ENCODE measurements at places on chromosomes 5 and 9.

DNA sequence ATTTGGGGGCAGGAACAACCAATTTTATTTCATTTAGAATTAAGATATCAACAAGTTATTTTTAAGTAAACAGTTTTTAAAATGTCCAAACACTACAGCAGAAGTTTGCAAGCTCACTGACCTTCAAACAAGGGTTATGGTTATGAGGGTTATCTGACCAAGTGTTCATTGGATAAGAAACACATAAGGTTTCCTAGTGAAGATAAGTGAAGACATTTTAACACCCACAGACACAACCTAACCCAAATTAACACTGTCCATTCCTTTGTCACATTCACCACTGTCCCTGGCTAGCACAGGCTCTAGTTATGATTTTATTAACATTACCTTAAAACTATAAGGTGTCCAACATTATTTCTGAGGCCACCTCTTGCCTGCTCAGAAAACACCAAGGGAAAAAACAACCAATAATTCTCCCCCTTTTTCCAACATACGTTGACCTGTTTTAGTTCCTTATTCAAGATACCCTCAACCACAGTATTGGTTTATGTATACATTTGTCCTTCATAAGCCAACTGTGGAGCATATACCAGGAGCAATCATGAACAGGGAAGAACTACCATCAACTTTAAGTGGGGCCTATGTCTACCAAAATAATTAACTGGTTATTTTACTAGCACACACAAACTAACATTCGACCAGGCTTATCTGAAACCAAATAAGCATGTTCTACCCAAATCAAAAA, 4.0 kb downstream of the ETF1 start:
- DNase-seq = no peak

DNA sequence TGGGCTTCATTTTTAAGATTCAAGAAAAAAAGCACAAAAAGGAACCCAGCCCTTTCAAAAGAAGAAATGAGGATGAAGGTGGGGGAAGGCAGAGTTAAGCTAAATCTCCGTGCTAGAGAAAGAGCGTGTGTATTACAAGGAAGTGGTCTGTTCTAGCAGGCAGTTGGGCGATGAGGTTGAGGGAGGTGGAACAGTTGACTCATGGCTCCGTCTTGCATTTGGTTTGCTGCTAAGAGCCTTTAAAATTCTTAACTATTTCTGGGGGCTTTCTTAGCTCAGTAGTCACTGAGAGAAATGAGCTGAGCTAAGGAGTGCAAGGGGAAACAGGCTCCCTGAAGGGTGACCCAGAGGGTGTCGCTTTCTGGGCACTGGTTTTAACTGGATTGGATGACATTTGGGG, 117.4 kb downstream of the GCNT1 start:
- peak; percentile 87 for DNase-seq

DNA sequence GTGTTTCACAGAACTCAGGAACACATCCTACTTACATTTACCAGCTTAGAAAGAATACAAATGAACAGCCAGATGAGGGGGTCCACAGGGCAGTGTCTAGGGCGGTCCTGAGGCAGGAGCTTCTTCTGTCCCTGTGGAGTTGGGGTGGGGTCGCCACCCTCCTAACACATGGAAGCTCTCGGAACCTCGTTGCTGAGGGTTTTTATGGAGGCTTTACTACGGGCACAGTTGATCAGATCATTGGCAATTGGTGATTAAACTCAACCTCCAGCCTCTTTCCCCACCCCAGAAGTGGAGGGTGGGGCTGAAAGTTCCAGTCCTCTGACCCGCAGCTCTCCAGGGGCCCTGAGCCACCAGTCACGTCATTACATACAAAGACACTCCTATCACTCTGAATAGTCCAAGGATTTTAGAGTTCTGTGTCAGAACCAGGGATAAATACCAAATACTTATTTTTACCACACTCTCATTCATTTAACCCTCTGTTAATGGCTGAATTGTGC, 156.9 kb downstream of the COL23A1 start:
- no peak for DNase-seq

- no peak for DNase-seq
Measured at GRCh38 chr5:172553903-172554302, 87.2 kb upstream of the NEURL1B start.

- no peak for DNase-seq
Measured at GRCh38 chr5:150836703-150837102, 9.6 kb upstream of the IRGM start.

DNA sequence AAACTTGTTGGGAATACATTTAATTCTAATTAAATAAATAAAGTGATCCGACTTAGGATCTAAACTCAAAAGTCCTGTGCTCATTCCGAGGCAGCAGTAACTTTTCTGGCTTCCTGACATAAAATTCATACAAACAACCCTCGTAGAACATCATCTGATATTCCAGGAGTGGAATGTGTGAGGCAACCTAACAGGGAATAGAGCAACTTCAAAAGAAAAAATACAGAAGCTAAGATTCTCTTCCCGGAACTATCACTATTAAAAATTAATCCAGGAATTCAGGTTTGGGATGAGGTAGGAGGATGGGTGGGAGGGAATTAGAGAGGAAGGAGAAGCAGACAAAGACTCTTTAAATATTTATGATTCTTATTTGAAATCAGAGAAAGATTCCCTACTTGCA, 32.9 kb upstream of the TRIO start:
- DNase-seq = peak; percentile 20

- DNase-seq = no peak
Measured at GRCh38 chr5:132456987-132457361, 33.6 kb downstream of the IRF1 start.

GRCh38 chr5:121029536-121030245, 565.6 kb downstream of the PRR16 start:
- peak; percentile 65 for DNase-seq

- DNase-seq = no peak
Measured at GRCh38 chr5:55518831-55519390, 15.9 kb downstream of the PLPP1 start.

DNA sequence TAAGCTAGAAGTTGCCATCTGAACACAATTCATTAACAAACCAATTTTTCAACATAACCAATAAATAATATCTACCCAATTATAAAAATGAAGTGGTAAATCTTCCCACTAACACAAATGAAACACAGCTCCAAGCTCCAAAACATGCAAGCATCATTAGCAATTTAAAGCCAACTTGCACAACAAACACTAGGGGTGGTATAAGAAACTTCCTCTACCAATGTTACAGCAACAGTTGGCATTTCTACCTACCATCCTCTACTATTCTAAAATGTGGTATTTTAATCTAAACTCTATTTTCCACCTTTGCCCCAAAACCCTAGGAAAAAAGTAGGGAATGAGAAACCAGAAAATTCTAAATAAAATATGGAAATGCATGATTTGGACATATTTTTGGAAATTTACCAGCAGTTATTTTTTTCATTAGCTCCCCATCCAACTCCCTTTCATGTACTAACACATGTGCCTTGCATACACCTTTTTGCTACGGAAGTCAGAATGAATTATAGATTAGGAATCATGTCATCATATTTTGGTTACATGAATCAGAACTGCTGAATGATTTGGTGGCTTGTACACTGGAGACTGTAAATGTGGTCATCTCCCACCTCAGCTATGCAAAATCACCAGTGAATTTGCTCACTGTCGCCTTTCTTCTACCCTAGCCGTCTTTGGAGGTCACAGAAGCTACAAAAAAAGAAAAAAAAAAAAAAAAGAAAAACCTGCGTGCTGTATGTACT, 4.1 kb downstream of the NR6A1 start:
- DNase-seq = no peak

- peak; percentile 88 for DNase-seq
Measured at GRCh38 chr9:115640887-115641286, 512.7 kb upstream of the PAPPA start.

- no peak for DNase-seq
Measured at GRCh38 chr5:90359073-90359920, 50.3 kb downstream of the CETN3 start.

- no peak for DNase-seq
Measured at GRCh38 chr5:963310-963672, 45.3 kb upstream of the NKD2 start.

DNA sequence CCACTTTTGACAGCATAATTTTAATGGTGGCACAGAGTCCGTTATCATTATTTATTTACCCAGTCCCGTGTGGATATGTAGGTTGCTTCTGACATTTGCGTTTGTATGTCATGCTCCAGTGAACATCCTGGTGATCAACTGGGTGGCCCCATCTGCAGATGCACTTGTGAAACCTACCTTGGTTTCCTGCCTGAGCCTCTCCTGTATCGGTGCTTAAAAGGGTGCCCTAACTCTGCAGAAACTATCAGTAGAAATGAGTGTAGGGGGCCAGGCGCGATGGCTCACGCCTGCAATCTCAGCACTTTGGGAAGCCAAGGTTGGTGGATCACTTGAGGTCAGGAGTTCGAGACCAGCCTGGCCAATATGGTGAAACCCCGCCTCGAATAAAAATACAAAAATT, 92.1 kb upstream of the IER5L start:
- no peak for DNase-seq

DNA sequence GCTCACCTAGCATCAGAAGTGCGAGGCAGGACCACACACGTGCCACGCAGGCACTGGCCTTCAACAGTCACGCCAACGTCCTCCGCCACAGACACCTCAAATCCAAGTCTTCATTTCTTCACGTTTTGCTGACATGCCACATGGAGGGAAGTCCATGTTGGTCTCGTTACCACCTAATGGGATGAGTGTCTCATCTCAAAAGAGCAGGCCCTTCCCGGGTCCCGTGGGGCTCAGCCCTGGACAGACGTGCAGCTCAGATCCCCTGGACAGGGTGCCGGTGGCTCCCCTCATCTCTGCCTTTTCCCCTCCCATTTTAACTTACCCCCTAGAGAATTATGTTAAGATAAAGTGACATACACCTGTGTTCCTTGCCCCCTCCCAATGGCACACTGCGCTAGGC, 76.8 kb downstream of the MRPL36 start:
- DNase-seq = no peak

DNA sequence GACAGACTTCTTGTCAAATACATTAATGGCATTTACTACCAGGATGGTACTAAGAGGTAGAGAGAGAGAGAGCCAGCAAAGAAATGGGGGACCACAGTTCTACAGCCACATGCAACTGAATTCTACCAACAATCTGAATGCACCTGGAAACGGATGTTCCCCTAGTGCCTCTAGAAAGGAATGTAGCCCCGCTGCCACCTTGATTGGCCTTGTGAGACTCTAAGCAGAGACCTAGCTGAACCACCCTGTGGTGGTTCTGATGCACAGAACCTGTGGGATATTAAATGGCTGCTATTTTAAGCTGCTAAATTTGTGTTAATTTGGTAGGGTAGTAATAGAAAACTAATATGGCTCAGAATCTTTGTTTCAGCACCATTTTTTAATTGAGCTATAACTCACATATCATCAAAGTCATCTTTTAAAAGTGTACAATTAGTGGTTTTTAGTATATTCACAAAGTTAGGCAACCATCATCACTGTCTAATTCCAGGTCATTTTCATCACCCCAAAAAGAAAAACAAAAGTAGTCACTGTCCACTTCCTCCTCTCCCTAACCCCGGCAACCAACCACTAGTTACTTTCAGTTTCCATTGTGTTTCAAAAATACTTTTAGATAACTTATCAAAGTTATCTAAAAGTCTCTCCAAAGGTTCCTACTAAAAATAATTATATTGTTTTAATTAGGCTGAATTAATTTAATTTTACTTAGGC, 51.7 kb downstream of the CPLANE1 start:
- no peak for DNase-seq

DNA sequence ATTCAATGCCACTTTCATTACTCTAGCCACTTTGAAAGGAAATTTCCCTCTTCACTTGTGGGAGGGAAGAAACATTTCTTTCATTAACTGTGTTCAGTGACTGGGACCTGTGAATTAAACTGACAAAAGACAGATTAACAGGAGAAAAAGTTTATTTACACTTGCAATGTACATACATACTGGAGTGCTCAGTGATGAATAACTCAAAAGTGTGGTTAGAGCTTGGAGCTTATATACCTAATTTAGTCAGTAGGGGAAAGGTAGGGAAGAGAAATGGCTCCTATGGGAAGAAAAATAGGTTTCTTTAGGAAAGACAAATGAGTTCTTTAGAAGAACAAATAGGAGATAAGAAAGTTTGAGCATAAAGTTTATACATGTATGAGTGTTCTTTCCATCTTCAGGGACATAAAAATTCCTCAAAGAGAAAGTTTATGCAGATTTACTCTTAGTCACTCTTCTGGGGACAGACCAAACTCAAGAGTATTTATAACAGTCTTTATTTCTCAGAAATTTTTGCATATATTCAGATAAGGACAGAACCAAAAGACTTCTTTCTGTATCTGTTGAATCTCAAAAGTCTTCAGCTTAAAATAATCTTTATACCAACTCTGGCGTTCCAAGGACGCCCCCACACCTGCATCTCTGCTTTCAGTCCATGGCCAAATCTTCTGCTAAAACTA, 120.0 kb upstream of the RAI14 start:
- DNase-seq = no peak

DNA sequence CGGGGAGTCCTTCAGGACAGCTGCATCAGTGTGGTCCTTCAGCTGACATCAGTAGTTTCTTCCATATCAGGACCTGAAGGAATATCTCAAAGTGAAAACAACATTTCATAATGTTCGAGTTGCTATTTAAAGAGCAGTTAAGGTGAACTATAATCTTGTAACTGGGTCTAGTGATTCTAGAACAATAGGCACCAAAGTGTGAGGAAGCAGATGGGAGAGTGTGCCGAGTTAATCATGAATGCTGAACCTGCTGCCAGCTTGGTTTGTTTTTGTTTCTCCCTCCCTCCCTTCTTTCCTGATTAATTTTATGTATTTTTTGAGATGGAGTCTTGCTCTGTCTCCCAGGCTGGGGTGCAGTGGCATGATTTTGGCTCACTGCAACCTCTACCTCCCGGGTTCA, 3.6 kb upstream of the PTGR1 start:
- DNase-seq = no peak

DNA sequence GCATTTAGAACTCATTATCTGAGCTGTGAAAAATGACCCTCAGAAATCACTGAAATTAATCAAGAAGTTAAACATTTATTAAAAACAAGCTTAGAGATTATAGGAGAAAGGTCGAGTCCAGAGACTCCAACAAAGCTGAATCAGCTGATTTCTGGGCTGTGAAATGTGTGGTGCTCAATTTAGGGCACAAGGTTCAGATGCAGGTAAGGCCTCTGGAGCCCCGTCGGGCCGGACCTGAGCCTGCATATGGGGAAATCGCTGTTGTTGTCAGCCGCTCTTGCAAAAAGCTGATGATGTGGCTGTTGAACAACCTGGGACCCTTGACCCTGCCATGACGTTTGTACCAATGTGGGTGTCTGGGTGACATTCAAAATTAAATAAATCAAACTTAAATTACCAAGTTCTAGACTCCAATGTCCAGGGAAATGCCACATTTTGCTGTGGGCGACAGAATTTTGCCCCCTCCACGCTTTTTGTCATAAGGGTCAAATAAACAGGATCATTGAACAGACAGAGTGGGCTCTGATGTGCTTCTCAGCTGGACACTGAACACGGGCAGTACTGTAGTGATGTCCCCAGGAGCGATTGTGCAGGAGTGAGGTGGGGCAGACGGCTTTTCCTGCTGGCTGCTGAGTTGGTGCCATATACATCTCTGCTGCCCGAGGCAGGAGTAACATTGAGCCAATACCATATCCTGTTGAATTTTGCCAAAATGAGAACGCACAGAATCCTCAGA, 27.2 kb upstream of the FBP1 start:
- no peak for DNase-seq

GRCh38 chr5:112479418-112479817, 60.3 kb upstream of the EPB41L4A start:
- peak; percentile 35 for DNase-seq

- DNase-seq = no peak
Measured at GRCh38 chr9:33300546-33300945, 10.2 kb downstream of the NFX1 start.

- DNase-seq = peak; percentile 72
Measured at GRCh38 chr9:27365707-27366376, 68.9 kb upstream of the EQTN start.

- no peak for DNase-seq
Measured at GRCh38 chr5:16625096-16625495, 8.3 kb upstream of the RETREG1 start.

Measured in AG10803 (cell line).